ENCODE measurements at places on chromosomes 7 and 10.

GRCh38 chr10:62817121-62817765, 1.1 kb upstream of the EGR2 start:
- no peak for DNase-seq

- DNase-seq = no peak
Measured at GRCh38 chr10:62106929-62107519, 161.6 kb downstream of the RTKN2 start.

DNA sequence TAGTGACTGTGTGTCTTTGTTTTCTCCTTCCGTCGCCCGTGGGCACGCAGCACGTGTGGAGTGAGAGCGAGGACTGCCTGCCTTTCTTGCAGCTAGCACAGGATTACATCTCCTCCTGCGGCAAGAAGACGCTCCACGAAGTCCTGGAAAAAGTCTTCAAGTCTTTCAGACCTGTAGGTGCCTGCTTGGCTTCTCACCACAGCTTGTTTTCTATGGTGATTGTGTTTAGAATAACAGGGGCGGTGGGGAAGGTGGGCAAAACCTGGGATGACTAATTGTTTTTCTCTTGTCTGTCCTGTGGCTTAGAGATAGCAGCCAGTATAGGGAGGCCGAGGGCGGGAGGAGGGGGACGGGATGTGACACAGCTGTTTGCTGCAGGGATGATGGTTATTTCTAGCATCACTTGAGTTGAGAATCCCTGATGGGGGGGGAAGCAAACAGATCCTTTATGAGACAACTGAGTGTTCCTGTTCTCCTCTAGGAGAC, 11.4 kb downstream of the MTURN start:
- DNase-seq = no peak

DNA sequence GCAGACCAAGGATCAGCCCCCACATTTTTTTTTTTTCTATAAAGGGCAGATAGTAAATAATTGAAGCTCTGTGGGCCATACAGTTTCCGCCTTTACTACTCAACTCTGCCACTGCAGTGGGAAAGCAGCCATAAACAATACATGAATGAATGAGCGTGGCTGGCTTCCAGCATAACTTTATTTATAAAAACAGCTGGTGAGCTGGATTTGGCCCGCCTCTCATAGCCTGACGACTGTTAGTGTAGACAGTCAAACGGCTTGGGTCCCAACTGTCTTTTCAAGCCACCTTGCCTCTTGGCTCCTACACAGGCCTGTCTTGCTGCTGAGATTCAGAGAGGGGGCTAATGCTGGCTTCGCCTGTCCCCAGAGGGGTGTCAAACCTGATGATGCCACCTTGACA, 169.8 kb upstream of the GPR26 start:
- no peak for DNase-seq

DNA sequence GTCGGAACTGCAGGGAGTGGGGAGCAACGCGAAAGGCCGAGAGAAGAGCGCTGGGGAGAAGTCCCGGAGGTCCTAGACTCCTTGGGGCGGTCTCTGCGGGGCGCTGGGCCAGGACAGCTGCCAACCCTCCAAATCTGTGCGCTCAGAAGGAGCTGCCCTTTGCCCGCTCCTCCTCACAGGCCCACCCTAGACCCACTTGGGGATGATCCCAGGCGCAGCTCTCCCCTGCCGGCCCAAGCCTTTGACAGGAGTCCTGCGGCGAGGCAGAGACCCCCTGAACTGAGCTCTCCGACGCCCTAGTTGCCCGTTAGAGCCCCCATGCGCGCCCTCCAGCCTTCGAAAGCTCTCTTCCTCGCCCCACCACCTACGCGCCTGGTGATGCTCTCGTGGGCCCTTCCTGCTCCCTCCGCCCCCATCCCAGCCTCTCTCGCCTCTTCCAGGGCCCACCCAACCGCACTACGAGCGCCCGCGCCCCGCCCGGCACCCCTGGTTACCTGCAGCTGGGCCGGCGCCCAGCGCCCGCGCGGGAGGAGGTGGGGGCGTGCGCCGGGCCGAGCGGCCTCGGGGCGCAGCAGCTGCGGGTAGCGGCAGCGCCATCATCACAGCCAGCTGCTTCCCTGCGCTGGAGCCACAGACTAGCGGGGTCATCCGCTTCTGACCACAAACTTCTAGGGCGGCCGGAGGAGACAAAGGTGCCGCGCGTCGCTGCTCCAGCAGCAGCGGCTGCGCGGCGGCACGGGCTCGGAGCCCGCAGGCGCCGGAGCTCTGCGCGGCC, 353.4 kb downstream of the DNAJB6 start:
- no peak for DNase-seq

DNA sequence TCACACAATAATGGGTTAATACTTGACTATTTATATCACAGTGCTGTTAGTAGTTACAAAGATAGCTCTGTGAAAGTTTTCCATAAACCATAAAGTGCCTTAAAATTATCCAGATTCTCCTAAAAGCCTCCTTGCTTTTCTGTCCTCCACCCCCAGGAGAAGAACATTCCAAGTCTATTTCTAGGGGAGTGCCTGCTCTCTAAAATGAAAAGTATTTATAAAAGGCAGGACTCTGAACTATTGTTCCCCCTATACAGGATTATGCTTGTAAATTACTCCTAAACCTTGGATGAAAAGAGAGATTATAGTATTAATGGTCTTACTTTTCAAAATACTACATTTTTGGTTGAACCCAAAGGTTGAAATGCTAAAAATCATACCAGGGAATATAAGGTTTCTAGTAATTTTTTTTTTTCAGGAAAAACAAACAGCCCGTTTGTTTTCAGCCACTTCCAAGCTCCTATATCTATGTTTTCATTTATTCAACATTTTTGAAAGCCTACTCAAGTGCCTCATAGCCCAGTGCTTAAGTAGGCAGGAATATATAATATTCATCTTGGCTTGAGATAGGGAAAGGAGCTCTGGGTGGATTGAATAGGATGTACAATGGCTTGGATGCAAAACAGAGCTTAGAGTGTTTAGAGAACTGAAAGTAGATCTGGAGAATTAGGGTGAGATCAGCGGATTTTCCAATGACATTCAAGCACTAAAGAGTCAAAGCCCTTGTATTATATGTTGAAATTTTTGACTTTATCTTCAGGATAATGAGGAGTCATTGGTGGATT, 320.7 kb downstream of the GPR37 start:
- DNase-seq = no peak

DNA sequence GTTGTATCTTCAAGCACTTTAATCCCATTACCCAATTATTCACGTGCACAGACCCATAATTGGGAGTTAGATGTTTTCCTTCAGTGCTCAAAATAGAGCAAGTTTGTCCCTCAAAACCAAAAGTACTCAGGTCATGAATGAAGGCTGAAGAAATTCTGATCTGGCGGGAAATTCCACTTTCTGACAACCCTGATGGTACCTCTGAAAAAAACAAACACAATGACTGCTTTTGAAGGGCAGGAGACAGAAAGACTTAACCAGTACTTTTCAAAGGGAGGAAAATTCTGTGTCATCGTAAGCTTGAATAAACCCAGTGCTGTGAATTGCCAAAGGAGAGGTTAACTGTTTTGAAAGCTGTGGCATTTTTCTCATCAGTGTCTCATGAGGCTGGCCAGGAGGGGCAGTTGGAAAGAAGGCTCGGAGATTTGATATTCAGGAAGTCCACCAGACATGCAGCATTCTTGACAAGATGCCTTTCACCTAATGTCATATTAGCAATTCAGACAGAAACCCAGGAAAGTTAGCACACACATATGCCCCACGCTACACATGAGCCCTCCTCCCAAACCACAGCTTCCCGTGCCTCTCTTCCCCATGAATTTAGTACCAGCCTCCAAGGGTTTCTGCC, 347.0 kb downstream of the KCNMA1 start:
- no peak for DNase-seq

- no peak for DNase-seq
Measured at GRCh38 chr7:158103378-158103777, 484.2 kb downstream of the PTPRN2 start.

- no peak for DNase-seq
Measured at GRCh38 chr10:88744002-88744401, 15.8 kb upstream of the LIPN start.

DNA sequence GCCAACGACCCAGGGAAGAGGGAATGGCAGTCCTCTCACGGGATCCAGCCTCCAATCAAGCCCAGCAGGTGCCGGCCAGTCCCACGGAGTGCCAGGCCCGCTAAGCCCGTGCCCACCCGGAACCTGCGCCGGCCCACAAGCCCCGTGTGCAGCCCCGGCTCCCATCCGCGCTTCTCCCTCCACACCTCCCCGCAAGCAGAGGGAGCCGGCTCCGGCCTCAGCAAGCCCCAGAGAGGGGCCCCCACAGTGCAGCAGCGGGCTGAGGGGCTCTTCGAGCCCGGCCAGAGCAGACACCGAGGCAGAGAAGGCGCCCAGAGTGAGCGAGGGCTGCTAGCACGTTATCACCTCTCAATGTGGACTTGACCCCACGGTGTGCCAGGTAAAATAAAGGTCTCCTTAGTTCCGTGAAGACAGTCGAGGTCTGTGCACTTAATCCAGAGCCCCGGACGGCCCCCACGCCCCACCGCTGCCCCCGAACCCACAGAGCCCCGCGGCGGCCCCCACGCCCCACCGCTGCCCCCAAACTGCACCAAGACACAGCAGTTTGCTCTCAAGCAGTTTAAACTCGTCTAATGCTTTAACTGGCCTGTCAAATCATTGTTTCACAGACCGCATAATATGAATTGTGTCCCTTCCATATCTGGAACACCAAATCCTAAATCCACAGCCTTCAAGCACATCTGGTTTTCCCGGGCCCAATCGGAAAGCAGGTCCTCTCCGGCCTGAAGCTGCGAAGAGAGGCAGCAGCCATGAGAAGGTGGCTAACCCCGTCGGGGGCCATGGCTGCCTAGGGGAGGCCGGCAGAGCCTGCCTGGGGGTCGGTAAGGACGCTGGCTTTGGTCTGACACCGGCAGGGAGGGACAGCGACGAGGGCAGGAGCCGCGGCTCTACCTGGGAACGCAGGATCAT, 307.8 kb downstream of the PTPRN2 start:
- no peak for DNase-seq

GRCh38 chr7:111741811-111742240, 179.5 kb upstream of the IMMP2L start:
- peak; percentile 3 for DNase-seq

All from effector CD8-positive, alpha-beta T cell (primary cell).